ENCODE measurements at places on chromosomes 4 and X. TPM values are rescaled to one million over a fixed set of nuclear protein-coding genes. Genes with fewer than 3 reads are reported as not detected.
A peak's percentile ranks its signal among the peaks of the same experiment; 100 is the strongest.

- DNase-seq = no peak
Observed at GRCh38 chrX:136941396-136942337, 61.1 kb upstream of the RBMX start.

GRCh38 chrX:133380711-133381619 is 34.3 kb downstream of the GPC4 start:
- DNase-seq = no peak

GRCh38 chr4:114563536-114564315 is 34.9 kb upstream of the UGT8 start:
- no peak for DNase-seq

Gene YIPF7
- polyA plus RNA-seq = 0.53 TPM

- no peak for DNase-seq
Observed at GRCh38 chr4:97013711-97014110, 1129.6 kb downstream of the STPG2 start.

DNA sequence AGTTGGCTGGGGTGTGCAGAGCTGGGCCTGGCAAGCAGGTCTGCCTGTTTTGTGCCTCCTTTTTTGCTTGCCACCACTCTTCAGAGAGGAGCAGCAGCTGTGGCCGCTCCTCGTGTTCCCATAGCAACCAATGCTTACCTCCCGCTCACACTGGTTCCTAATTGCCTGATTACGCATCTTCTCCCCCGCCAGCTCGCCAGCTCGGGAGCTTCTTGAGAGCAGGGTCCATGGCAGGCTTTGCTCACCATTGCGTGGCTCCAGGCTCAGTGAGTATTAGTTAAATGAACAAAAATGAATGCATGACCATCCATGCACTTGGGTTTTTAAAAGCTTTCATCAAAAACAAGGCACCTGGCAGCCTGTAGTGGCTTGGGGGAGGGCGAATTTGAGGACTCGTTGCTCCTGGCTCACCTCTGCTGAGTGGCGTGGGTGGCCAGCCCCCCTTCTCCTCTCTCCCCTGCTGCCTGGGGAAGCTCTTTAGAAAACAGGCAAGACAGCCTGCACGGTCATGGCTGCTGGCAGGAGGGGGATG is 14.2 kb upstream of the PJA1 start:
- DNase-seq = peak; percentile 53

DNA sequence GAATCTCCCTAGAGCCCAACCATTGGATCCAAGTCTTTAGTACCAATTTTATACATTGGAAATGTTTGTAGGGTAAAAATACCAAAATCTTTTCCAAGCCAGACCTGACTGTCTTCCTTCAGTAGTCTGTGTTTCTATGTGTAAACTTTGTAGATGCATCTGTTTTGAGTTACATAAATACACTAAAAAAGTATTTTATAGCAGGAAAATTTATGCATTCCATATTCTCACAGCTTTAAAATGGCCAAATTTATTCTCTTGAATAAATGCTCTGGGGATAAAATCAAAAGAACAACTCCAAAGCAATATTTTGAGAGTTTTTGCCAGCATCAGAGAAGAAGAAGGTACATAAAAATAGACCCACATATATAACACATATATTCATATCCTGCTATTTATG is 377.4 kb downstream of the PPP3CA start:
- no peak for DNase-seq
